ENCODE measurements at places on chromosomes 7 and 10.

- no peak for DNase-seq
Measured at GRCh38 chr7:133789974-133790373, 337.2 kb upstream of the LRGUK start.

DNA sequence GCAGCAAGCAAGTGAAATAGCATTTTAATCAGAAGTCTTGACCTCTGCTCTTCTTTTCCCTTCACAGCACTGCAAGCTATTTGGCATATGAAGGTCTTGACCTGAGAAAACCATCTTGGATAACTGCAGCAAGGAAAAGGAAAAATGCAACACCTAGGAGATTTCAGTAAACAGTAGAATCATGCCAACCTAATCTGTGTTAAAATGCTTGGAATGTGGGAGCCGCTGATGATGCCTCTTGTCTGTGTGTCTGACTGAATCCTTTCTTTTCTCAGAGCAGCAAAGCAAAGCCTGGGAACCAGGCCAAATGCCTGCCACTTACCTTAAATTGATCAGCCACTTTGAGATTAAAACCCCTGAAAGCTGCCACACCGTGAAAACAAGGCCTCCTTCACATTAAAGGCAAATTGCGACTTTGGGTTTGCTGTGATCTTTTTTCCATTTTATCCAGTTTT lies 80.4 kb upstream of the CDK6 start:
- DNase-seq: peak; percentile 0

DNA sequence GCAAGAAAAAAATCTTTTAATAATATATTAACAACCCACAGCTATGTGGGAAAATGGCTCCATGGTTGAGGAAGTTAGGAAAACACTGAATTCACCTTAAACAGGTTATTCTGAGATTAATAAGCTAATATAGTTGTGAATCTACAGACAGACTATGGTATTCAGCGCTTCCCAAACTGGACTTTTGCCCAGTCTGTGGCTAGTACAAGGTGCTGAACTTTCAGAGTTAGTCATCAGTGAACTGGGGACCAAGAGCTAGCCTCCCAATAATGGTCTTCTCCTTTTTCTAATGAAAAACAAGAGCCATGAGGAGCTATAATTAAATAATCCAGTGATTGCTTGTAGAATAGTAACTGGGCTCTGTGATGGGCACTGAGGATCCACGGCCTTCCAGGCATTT lies 65.3 kb downstream of the FRMPD2 start:
- no peak for DNase-seq

- peak; percentile 69 for DNase-seq
Measured at GRCh38 chr7:131026297-131027000, 292.4 kb upstream of the KLF14 start.

- DNase-seq: peak; percentile 88
Measured at GRCh38 chr10:110336111-110336721, 31.5 kb upstream of the SMNDC1 start.

- no peak for DNase-seq
Measured at GRCh38 chr7:37942934-37943610, 22.6 kb downstream of the EPDR1 start.

- DNase-seq: no peak
Measured at GRCh38 chr10:72540193-72540807, 85.6 kb downstream of the MICU1 start.

GRCh38 chr10:15791816-15792524 lies 68.3 kb downstream of the MINDY3 start:
- no peak for DNase-seq

DNA sequence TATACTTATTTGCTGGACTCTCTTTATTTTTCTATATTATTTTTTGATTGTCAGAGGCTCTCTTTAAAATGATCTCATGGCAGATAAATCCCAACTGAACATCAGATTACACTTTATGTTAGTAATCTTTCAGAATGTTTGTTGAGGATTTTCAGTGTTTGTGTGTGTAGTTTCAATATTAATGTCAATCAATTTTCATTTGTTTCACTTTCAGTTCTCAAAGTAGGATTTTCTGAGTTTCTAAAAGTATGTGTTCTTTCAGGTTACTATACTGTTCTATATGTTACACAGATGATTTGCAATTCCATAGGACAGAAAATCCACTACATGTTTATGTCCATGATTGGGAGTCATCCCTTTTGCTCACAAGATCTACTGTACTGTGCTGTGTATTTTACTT lies 311.9 kb upstream of the POT1 start:
- DNase-seq: no peak

GRCh38 chr10:91576096-91576545 lies 56.8 kb downstream of the PPP1R3C start:
- DNase-seq: no peak

GRCh38 chr10:7957591-7957990 lies 96.9 kb upstream of the GATA3 start:
- DNase-seq: no peak

GRCh38 chr7:79458796-79459195 lies 5.3 kb upstream of the MAGI2 start:
- DNase-seq: no peak

DNA sequence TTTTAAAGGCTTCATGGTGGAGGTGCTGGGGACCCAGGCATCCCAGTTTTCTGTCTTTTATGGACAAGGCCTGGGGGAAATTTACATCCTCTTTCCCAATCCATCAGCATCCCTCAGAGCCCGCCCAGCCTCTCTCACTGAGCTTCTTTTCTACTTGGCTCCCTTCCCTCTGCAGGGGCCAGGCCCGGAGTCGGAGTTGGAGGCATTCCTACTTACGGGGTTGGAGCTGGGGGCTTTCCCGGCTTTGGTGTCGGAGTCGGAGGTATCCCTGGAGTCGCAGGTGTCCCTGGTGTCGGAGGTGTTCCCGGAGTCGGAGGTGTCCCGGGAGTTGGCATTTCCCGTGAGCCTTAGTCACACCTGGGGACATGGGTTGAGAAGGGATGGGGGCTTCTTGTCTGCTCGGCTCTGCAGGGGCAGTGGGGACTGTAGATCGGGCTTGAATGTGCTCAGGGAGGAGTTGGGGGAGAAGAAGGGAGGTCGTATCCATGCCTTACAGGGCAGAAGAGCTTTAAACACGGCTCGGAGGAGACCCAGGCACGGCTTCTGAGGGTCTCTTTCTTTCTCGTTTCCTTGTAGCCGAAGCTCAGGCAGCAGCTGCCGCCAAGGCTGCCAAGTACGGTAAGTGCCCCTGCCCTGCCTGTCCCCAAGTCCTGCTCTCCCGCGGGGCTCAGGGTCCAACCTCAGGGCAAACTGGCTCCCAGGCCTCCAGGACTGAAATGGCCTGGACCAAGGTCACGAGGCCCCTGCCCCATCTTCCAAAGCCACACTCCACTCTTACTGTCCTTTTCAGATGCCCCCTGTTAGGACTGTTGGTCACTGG lies 27.3 kb upstream of the LIMK1 start:
- DNase-seq: no peak

DNA sequence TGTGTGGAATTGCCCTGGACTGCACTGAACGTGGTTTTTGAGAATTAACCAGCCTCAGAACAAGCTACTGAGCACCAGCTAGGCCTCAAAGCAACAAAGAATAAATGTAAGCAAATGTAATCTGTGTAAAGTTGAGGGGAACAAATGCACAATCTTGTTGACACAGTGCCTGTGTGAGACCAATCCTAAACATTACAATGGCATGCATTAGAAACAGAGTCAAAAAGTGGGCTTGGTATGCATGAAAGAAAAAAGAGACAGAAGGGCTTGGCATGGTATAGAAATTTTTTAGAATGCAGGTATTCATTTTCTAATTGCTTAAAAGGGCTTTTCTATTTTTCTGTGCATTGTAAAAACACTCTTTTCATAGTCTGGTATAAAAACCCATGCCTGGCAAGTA lies 224.3 kb downstream of the POU6F2 start:
- no peak for DNase-seq

DNA sequence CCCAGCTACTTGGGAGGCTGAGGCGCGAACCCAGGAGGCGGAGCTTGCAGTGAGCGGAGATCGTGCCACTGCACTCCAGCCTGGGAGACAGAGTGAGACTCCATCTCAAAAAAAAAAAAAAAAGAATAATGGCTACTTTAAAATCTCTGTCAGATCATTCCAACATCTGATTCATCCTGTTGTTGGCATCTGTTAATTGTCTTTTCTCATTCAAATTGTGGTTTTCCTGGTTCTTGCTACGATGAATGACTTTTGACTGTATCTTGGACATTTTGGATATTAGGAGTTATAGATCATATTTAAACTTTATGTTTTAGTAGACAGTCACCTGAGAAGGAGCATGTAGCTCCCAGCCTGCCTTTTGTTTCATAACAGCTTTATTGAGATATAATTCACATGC lies 8.5 kb downstream of the TPST1 start:
- no peak for DNase-seq

GRCh38 chr7:78953726-78954363 lies 499.6 kb downstream of the MAGI2 start:
- no peak for DNase-seq

GRCh38 chr7:81688622-81689411 lies 81.0 kb downstream of the HGF start:
- DNase-seq: no peak

GRCh38 chr7:36527549-36527913 lies 137.9 kb downstream of the ANLN start:
- no peak for DNase-seq

GRCh38 chr7:55969391-55969790 lies 5.0 kb downstream of the NIPSNAP2 start:
- DNase-seq: no peak

DNA sequence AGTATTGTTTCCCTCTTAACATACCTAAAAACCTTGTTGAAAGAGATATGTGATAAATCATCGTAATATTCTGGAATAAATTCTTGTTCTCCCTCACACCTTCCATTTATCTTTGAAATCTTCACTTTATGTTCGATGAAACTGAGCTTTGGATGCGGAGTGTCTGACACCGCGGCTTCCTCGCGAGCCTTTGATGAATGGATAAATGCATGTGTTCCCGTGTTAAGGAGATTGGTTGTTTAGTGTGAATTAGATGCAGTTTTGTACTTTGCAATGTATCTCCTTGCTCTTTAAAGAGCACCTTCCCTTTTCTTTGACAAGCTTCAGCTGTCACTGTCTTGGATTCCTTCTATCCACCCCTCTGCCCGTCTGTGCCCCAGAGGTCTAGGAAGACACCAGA lies 138.1 kb downstream of the DOCK1 start:
- no peak for DNase-seq

- no peak for DNase-seq
Measured at GRCh38 chr10:122558452-122558851, 2.1 kb upstream of the DMBT1 start.

DNA sequence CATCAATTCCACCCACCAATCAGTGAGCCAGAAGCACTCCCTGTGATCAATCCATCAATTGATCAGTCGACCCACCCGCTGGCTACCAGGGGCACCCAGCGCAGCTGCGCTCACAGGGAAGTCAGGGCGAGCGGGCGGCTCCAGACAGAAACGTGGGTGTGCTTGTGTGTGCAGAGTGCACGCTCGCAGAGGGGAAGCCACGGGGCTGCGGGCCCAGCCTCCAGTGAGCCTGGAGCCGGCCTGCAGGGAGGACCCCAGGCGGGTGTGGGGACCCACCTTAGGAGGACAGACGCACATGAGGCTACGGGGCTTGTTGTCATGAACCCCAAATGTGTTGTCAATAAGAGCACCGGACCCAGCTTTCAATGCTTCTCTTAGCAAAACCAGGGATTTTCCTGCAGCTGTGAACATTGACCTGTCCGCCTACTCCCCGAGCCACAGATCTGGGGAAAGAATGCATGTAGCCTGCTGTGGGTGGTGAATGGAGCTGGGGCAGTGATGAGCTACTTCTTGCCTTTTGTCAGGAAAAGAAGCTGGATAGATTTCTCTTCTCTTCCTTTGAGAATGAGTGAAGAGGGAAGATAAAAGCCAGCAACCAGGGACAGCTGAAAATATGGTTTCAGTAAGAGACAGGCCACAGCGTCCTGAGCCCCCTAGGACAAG lies 497.8 kb downstream of the DNAJB6 start:
- DNase-seq: no peak

DNA sequence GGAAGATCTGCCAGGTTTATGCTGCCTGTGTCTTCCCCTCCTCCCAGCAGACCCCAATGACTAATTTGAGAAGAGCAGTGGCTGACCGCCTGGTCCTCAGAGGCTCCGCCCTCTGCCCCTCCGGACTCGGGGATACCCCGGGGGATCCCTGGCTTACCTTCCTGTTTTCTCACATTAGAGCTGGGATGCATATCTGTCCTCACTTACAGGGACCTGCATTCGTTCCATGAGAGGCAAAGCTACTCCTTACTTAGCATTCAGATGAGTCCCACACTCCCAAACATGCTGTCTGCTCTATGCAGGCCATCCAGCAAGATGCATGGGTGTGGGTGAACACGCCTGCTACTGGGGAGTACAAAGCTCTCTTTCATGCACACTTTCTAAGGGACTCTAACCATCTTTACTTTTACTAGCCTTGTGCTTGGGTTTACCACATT lies 24.0 kb downstream of the VOPP1 start:
- no peak for DNase-seq

- DNase-seq: no peak
Measured at GRCh38 chr10:28089467-28089866, 90.6 kb upstream of the ODAD2 start.

- no peak for DNase-seq
Measured at GRCh38 chr7:155454183-155455112, 3.5 kb upstream of the EN2 start.

DNA sequence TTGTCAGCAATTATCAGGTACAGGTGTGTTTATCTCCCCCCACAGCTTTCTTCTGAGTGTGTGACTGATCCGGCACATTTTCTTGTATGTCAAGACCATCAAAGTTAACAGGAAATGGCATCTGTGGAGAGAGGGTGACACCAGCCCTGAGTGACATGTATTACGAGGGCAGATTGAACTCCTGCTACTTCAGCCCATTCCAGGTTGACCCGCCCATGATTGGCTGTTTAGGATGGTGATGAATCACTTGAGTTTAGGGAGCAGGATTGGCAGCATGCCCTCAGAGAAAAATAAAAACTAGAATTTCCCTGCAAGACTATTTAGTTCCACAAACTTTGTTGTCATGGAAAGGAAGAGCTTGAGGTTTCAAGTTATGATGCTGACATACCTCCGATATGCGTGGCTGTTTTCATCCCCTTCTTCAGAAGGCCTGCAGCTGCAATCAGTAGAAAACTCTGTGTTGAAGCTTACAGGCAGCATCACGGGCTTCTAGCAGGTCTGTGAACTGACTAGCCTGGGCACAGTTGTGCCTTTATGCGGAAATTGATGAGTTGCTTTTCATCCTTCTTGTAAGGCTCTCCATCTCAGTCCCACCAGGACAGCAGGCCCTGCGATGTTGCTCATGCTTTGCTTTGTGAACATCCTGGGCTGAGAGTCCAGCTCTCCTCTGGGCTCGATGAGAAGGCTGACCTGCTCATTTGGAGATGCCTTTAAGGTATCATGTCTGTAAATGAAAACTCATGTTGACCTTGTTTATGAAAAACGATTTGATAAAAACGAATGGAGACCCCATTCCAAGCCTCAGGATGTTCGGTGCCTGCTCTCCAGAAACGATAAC lies 8.0 kb upstream of the CELF2 start:
- DNase-seq: no peak

DNA sequence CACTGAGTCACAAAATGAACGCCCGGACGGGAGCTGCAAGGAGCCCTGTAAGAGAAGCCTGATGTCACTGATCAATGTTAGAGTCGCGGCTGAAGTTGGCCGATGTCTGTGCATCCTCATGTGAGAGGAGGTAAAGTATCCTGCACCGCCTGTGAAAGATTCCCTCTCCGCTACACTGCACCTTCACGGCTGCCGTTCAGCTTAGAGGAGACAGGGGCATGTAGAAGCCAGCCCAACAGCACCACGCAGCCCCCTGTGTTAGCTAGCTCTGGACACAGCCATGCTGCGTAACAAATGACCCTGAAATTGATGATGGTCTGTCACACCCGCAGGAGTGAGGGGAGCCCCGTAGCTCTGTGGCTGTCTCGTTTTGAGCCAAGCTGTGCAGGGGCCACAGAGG lies 81.5 kb upstream of the DIP2C start:
- DNase-seq: no peak

Data from amniotic stem cell (primary cell).